ENCODE measurements at places on chromosomes 11 and 22.

DNA sequence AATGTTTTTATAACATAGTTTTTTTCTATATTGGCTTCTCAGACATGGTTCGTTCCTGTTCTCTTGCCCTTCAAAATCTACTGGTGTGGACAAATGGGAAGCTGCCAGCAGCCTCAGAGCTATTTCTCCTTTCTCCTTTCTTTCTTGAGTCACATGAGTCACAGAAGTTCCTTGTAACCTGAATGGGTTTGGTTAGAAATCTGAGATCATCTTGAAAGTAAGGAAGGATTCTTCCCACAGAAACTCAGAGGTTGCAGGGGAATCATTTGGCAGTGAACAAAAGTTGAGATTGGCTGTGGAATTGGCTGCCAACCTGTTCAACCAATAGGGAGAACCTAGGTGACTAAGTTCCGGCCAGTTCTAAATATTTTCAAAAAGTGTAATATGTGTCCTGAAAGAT lies 12.5 kb downstream of the PLET1 start:
- DNase-seq, result no peak

- DNase-seq, result no peak
These were observed 9.9 kb upstream of the APOBEC3A start for GRCh38 chr22:38947321-38948140.

DNA sequence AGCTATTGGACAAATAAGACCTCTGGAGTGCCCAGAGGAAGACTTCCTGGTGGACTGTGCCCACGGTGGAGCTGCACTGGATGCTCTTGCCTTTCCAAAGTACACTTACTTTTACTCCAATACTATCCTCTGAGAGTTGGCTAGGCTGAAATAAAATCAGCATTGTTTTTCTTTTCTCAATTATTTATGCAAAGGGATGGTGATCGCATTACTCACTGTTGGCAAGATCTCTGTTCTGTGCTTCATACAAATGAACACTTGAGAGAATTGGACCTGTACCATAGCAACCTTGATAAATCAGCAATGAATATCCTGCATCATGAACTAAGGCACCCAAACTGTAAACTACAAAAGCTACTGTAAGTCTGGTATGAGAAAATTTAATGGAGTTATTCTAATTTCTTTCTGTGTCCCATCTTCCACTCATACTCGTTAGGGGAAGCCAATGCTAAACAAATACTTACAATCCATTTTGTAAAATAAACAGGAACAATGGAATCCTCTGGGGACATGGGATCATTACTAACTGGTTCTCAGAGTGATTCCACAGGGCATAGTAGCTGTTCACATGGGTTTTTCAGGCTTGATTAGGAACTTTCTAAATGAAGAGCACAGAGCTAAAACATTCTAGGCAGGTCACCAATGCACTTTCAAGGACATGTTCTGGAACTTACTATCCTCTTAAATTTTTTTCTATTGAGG lies 26.3 kb downstream of the NLRP14 start:
- DNase-seq, result no peak

GRCh38 chr22:35376728-35377472 lies 4.0 kb upstream of the HMOX1 start:
- DNase-seq, result no peak

- no peak for DNase-seq
These were observed 23.8 kb downstream of the LRRC10B start for GRCh38 chr11:61532134-61533038.

- no peak for DNase-seq
These were observed 7.7 kb downstream of the SLC37A2 start for GRCh38 chr11:125070699-125071254.

GRCh38 chr11:66491315-66491935 lies 11.2 kb downstream of the DPP3 start:
- no peak for DNase-seq

GRCh38 chr22:50542416-50542927 lies 3.2 kb upstream of the KLHDC7B start:
- DNase-seq, result no peak

- no peak for DNase-seq
These were observed 28.9 kb downstream of the DEUP1 start for GRCh38 chr11:93359396-93359795.

DNA sequence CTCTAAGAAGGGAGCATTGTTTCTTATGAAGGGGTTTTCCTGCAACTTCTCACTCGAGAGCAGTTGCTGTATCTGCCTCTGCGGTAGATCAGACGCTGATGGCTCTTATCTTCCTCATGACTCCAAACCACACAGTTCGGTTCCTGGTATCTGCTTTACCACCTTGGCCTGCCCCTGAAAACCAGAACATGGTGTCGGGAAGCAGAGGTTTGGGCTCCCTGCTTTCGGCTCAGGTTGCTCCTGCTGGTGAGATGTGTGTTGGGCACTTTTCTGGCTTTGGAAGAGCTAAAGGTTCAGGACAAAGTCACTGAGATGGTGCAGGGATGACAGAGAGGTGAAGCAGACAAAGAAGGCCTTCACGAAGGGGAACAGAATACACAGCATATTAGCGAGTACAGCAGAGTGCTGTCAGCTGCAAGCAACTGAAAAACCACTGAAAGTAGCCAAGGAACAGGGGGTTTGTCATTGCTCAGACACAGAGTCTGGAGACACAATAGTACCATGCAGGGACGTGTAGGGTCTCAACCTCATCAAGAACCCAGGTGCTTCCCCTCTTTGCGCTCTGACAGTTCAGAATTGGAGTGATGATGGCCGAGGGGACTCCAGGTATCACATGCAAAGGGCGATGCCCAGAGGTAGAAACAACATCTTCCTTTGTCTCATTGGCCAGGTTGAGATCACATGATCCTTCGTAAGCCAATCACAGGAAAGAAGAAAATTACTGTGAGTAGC lies 11.9 kb upstream of the CSF2RB start:
- no peak for DNase-seq

GRCh38 chr11:111665777-111666176 lies 63.5 kb downstream of the SIK2 start:
- DNase-seq, result no peak

- DNase-seq, result no peak
These were observed 24.1 kb upstream of the LRRC32 start for GRCh38 chr11:76694664-76695063.

DNA sequence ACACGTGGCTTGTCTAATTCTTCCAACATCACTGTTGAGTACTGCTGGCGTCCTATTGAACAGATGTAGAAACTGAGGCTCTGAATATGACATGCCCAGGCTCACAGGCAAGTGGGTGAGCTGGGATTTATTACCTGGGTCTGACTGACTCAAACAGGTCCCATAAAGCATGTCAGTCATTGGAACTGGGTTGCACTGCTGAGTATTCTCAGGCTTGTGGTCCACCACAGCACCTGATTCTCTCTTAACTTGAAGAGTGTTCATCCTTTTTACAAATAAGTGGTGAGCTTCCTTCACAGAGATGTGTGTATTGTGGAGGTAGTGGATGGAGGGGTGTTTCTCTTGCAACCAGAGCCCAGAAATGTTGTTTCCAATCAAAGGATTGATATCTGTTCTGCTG lies 44.5 kb downstream of the SC5D start:
- no peak for DNase-seq

DNA sequence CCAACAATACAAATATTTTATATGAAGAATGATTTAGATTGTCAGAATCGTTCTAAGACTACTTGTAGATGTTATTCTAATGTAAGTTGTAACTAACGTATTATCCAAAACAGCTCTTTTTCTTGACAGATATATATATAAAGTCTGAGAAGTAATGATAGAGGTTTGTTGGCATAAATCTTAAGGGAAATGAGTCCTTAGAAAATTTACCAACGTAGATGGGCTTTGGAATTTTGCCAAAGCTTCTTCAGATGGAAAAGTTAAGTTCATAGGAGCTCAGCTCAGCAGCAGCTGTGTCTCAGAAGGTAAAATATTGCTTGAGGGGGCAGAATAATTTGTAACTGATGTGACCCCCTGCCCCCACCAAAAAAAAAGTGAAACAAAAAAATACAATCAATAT lies 66.7 kb downstream of the BID start:
- DNase-seq, result no peak

DNA sequence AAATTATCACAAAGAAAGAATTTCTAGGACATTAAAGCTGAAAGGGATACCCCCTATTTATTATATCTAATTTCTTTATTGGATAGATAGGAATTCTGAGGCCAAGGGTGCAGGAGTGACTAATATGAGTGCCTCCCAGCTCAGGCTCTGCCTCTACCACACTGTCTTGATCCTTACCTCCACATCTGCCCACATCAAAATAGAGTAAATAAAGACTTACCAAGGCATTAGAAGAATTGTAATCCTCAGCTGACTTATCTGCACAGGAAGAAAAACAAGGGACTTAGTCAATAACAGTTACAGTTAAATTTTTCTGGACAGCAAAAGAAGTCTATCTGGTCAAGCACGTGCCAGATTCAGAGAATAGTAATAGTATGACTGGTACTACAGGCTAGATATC lies 72.6 kb upstream of the GDPD4 start:
- DNase-seq, result no peak

DNA sequence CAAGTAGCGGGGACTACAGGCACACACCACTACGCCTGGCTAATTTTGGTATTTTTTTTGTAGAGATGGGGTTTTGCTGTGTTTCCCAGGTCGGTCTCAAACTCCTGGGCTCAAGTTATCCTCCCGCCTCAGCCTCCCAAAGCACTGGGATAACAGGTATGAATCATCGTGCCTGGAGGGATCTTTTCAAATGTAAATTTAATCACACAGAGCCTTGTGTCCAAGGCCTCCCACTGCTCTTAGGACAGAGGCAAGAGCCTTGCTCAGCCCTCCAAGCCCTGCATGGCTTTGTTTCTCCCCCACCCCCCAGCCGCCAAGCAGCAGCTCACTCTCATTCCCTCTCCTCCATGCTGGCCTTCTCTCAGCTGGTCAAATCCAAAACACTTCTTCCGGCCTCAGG lies 75.3 kb upstream of the CREB3L1 start:
- DNase-seq, result no peak

GRCh38 chr11:123973816-123974215 lies 3.8 kb downstream of the OR10S1 start:
- no peak for DNase-seq

GRCh38 chr22:43880541-43880991 lies 11.2 kb downstream of the PNPLA5 start:
- DNase-seq, result no peak

DNA sequence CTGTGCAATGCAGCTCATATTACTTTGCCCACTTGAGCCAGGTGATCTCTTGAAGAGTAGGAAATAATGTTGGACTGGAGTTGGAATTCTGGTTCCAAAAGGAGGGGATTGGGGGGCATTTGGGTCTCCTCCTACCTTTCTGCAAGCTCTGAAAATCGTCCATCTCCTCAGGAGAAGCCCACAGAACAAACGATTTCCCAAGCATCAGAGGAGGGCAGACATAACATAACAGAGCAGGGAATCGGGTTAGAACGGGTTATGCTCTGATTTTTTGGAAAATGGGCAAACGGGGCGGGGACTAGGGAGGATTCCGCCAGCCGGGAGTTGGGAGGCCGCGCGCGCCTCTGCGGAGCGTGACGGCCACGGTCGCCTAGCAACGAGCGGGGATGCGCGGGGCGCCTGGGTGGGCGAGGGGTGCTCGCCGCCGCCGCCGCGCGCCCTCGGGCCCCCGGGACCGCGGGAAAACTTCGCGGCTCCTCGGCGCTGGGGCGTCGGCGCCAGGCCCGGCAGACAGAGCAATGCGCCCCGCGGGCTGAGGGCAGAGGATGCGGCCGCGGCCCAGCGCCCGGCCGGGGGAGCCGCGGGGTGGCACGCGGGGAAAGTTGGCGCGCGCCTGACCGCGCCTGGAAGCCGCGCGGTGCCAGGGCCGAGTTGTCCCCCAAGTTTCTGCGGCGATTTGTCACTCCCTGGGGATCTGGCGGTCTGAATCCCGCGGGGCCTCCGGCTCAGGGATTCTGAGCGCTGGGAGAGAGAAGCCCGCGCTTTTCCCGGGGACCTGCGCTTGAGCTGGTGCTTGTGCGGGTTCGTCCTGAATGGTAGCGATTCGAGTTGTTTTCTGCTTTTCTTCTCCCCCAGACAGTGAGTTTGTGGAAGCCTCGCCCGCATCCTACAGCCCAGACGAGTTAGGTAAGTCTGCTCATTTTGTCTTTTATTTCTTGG lies 27.8 kb upstream of the AMOTL1 start:
- DNase-seq, result peak; percentile 2

GRCh38 chr11:29166306-29166705 lies 850.5 kb downstream of the KCNA4 start:
- DNase-seq, result no peak

DNA sequence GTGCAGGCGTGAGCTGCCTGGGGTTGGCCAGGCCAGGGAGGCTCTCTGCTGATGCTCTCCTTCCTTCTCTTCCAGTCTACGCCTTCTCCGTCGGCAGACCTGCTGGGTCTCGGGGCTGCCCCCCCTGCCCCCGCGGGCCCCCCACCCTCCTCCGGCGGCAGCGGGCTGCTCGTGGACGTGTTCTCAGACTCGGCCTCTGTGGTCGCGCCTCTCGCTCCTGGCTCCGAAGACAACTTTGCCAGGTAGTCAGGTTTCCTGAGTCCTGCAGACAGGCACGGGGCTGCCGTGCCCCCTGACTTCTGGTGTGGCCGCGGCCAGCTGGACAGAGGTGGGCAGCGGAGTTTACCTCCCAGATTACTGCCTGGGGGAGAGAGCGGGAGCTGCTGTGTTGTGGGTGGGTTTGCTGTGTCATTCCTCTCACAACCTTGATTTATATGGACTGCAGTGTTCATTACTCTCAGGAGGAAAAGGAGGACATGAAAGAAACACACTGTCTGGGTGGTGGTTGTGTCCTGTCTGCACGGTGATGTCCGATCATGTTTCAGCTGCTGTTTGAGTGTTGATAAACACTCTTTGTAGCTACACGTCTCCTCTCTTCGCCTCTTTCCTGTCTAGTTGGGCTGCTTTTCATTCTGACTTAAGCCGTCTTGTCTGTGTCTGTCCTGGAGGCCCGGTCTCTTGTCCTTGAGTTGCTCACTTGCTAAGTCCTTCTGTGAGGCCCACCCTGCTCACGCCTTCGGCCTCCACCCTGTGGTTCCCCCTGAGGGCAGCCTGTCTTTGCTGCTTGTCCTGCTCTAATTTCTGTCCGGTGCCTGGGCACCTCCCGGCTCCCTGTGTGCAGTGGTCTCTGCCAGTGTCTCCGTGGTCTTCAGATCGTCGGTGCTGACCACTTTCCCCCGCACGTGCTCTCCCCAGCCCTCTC lies 35.9 kb downstream of the MUC6 start:
- DNase-seq, result no peak

DNA sequence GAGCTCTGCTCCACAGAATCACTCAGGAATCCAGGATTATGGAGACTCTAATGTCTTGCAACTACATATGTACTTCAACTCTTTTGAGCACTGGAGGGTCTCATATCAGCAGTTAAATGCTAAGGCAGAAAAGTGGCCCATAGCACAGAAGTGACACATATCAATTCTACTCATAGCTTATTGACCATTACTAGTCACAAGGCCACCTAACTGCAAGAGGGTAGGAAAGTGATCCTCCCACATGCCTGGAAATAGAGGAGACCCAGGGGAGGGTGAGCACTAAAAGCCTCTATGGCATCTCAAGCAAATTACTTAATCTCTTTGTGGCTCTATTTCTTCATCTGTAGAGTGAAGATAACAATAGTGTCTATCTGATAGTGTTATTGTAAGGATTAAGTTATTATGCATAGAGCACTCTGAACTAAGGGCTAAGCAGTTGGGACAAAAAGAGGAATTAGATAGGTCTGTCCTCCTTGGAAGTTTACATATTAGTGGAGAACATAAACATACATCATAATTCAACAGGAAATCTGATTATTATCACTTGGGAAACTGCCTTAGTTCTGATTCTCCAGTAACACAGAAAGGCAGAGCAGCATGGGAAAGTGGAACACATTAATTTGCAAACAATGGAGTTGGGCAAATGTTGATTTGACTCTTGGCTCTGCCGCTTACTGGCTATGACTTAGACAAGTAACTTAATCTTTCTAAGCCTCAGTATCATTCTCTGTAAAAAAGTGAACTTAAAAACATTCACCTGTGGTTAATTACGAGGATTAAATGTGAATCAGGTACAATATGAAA lies 25.1 kb upstream of the USP47 start:
- DNase-seq, result no peak

All from DMS 273 treated with DMSO at 0.1 percent for 48 hours (cell line).